ENCODE measurements at places on chromosomes 3 and 15.
A peak's percentile ranks its signal among the peaks of the same experiment; 100 is the strongest.

DNA sequence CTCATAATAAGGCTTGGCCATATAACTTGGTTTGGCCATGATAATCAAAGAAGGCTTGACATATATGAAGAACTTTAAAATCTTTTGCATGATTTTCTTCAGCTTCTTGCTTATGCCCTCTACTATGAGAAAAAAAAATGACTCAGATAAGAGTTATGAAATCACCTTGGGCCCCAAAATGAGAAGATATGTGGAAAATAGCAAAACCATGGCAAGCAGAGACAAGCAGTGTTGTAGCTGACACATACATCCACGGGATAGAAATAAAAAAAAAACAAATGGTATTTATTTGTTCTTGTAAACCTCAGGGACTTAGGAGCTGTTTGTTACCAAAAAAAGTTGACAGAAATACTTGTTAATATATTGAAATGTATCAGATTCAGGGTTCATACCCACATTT is 614.8 kb upstream of the BCHE start:
- peak; percentile 91 for DNase-seq

DNA sequence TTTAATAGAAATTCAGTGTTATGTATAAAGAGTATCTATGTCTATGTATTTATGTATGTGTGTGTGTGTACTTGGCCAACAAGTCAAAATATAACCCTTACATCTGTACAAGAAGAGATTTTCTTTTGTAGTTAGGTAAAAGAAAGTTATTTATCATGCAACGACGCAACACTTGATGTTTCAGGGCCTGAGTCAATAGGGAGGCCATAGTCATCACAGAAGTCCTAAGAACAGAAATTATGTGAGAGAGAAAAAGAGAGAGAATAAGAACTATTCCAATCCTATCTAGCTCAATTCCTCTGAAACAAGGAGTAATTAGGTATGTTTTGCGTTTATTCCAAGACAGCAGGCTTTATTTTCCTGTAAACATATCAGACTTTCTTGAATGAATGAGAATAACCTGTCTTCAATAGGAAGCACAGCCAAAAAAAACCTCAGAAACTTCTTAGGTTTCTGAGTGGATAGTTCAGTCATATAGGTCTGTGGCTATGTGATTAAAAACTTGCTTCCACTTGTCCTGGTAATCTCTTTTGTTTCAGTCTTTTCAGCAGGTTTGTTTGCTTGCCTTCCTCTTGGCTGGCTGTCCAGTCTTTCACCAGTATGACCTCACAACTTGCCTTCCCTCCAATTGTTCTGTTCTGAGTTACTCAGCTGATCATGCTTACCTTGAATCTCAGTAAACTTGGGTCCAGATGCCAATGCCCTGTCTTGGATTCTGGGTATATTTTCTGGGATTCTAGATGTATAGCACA is 382.4 kb upstream of the GBE1 start:
- peak; percentile 89 for DNase-seq

DNA sequence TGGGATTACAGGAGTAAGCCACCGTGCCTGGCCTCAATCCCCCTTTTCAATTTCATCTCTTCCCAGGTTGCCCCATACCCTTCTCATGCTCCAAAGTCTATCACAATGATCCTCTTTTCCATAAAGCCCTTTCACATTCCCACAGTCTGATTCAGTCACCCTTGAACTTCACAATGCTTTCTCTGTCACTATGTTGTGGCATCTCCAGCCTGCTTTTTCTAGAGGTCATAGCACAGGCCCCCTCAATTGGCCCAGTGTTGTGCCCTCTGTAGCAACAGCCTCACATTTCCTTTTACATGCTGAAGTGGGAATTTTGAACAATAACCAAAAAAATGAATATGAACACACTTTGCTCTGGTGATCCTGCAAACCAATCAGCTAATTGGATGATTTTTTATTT is 21.5 kb downstream of the DRD3 start:
- DNase-seq, result no peak

- DNase-seq, result no peak
Measured at GRCh38 chr3:26102376-26102775, 312.5 kb downstream of the OXSM start.

GRCh38 chr3:15345608-15346137 is 13.3 kb upstream of the SH3BP5 start:
- no peak for DNase-seq
